ENCODE measurements at places on chromosomes 6 and 20. TPM values are rescaled to one million over a fixed set of nuclear protein-coding genes. Genes with fewer than 3 reads are reported as not detected.
A peak's percentile ranks its signal among the peaks of the same experiment; 100 is the strongest.

Gene AKAP12
- 53.9 TPM for total RNA-seq

Gene STAU1
- total RNA-seq = 59.3 TPM

DNA sequence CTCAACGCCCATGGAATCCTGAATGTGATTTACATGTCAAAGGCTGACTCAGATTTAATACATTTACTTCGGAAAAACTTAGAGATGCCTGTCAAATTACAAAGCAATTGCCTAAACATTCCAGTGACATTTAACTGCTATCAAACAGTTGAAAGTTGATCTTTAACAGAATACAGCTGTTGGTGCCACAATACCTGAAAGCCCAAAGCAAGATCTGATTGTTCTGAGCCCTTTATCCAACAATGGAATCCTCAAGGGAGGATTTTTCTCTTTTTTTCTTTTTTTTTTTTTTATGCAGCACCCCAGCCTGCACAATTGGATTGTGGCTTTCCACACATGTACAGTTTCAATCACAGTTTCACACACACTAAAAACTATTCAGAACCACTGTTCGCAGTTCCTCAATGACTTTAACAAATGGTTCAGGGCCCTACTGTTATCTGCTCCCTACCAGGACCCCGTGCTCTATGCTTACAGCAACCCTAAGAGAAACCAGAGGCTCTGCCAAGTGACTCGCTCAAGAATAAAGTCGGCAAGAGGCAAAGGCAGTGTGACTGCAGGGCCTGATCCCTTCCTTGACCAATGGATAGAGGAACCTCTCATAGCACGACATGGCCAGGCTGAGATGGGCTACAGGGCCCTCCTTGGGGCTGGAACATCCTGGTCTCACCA is 33.3 kb downstream of the EPB41L2 start:
- H3K4me3 ChIP-seq = no peak overlapping the region
- no peak overlapping the region for H3K27ac ChIP-seq
- no peak for DNase-seq
- H3K4me1 ChIP-seq = peaks cover 8% of the 10 kb centered on the region
- H3K36me3 ChIP-seq = no peaks in the 10 kb centered on the region

DNA sequence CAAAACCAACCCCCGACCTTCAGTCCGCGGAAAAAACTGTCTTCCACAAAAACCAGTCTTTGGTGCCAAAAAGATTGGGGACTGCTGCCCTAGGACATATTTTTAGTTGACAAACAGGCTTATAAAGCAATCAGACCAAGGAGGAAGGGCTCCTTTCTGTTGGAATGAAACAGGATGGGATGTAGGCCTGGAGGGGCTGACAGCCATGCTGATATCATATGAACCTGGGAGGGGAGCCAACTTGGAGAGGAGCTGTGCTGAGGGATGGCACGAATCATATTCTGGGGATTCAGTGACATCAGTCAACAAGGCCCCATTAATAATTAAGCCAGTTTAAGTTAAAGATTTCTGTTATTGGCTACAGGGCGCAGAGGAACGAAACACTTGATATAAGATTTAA is 225.4 kb upstream of the TSHZ2 start:
- DNase-seq = no peak
- no peak overlapping the region for H3K4me3 ChIP-seq
- H3K27ac ChIP-seq = no peak overlapping the region
- H3K27me3 ChIP-seq = no peaks in the 10 kb centered on the region

- H3K36me3 ChIP-seq = peaks cover 55% of the 10 kb centered on the region
- peaks cover 39% of the 10 kb centered on the region for H3K4me1 ChIP-seq
- no peak for DNase-seq
- H3K27me3 ChIP-seq = no peaks in the 10 kb centered on the region
- peak overlapping the region; percentile 70 for H3K27ac ChIP-seq
Measured at GRCh38 chr20:49513009-49513408, 30.5 kb upstream of the KCNB1 start.

All from ascending aorta (tissue), 2 donors.